Activated naive CD8-positive, alpha-beta T cell treated with anti-CD3 and anti-CD28 coated beads, Interleukin-2, amount 50 U/mL, for 24 hours (primary cell): ENCODE measurements at places on chromosomes 1 and 21.

DNA sequence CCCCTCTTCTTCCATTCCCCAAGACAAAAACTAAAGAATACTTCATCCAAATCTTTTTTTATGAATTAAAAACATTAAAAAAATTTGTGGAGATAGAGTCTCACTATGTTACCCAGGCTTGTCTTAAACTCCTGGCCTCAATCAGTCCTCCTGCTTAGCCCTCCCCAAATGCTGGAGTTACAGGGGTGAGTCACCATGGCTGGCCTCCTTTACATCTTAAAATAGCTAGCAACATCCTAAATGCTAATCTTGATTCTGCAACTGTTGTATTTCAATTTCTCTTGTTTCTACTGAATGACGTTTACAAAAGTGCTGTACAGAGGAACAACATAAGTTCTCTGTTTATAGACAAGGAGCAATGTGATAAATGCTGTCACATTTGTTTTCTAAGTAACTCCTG, 483.5 kb downstream of the ADGRL2 start:
- no peak for DNase-seq

DNA sequence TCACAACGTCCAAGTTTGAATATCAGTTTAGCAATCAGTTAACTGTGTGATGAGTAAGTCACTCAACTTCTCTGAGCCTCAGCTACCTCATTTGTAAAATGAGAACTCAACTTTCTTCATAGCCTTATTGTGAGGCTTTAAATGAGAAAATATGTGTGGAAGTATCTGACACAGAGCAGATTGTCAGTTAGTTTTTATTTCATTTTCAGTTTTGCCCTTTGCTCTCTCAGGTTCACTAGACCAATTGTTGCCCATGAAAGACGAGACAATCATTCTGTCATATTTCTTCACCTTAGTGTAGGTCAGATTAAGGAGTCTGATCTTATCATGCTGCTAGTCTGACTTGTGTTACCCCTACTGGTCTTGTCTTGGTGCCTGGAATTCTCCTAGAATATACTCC, 232.8 kb upstream of the PTBP2 start:
- no peak for DNase-seq

DNA sequence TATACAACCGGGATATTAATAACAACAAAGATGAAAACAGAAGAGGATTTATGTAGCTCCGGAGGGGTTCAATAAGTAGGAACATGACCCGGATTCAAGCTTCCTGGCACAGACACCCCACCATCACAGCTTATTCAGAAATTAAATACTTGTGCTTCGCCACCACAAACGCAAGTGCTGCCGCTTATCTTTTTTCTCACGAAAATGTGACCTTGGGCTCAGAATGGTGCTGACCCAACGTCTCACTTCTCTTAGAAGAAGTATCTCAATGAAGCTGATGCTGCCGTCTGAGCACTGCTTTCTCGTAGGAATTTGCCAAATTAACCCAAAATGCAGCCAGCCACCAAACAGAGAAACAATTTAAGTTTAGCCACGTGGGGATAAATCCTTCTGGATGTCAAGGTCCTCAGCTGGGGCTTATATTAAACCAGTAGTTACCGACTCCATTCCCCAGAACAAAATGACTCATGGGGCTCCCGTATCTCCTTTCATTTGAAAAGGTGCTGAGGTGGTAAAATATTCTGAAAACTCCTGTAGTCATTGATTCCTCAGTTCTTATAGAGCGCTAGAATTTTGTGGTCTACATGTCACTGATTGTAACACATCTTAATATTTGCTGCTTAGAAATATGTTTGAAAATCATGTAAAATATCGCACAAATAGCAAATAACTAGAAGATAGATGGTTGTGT, 466.7 kb downstream of the SMYD3 start:
- no peak for DNase-seq

DNA sequence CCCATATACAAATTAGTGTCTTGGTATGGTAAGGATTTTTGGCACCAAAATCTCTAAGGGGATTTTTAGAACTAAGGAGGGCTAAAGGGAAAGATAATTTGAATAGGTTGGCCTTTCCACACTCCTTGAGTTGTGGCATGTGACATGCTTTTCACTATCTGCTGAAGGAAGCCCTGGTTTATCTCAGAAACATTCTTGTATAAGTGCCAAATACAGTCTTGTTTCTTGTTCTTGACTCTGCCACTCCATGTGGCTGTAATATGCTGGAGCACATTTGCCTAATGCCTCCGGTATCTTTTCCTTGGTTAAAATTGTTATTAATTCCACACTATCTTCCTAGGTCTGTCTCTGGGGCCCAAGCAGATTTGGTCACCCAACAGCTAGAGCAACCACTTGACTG, 457.0 kb downstream of the USP25 start:
- DNase-seq, result no peak

DNA sequence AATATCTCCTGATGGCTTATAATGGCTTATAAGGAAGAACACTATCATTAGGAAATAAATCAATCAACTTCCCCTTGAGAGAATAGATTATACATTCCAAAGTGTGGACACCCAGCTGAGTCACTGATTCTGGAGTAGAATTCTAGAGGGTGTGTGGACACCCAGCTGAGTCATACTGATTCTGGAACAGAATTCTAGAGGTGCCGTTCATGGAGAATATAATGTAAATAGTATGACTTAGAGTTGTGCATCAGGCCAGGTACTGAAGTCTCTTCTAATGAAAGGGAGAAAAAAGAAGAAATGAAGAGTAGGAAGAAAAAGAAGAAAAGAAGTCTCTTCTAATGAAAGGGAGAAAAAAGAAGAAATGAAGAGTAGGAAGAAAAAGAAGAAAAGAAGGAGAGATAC, 2.4 kb upstream of the USP33 start:
- DNase-seq, result no peak

DNA sequence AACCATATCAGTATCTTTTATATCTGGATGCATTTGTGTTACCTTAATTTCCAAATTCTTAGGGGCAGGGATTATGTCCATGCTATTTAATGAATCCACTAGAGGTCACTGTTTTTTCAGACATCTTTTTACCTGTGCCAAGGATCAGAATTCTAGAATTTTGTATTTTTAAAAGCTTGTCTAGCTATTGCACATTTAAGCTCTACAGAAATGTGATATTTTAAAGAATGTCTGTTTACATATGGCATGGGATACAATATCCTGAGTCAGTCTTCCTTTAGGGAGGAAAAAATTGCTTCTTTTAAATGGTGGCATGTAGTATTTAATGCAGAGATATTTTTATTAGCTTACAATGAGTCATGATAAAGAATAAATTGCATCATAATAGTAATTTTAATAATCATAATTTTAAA, 11.3 kb downstream of the RPAP2 start:
- DNase-seq, result no peak

DNA sequence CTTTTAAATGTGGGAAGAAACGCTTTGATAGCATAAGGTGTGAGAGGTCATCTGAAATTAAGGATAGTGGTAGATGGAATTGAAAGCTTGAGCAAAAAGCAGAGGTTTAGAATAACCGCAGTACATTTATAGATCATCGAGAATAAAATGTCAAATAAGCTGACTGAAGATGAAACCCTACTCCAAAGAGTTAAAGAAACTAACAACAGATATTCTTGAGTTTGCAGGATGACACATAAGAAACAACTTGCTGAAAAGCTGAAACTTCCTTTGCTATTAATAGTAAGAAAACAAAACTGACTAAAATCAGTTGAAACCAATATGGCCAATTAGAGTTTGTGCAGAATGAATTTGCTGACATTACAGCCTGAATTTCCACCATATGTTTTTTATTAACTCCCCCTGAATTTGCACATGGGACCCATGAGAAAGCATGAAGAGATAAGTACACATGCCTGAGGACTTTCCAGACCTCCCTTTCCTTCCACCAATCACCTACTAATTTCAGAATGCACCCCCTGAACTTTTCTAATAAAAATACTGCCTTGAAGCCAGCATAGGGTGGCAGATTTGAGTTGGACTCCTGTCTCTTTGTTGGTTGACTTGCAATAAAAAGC, 1.7 kb upstream of the C1orf185 start:
- no peak for DNase-seq

DNA sequence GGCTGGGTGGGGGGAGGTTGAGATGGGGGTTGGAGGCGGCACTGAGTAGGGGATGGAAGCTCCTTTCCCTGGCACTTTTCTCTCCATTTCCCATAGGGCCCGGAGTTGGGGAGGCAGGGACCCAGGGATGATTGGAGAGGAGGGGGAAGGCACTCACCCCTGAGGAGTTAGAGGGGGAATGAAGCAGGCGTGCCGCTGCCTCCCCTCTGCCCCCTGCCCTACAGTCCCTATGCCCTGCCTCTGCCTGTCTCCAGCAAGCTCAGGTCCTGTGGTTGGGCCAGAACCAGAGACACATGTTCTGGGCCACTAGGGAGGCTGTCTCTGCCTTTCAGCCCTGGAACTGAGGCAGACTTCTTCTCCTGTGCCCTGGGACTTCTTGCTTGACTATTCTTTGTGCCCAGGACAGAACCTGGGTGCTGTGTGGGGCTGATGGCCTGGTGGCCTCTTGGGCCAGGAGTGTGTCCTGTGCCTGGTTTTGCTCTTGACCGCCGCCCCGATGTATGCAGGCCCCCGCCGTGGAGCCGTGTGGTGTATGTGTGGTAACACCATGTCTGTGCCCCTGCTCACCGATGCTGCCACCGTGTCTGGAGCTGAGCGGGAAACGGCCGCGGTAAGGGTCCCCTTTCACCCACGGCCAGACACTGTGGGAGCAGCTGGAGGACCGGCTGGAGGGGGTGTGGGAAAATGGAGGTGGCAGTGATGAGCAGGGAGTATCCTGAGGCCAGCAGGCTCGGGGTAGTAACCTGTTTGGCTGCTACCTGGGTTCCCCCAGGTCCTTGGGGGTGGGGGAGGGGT, 1.4 kb downstream of the LYPLA2 start:
- no peak for DNase-seq

- no peak for DNase-seq
Observed at GRCh38 chr1:42825036-42825851, 8.0 kb upstream of the SVBP start.

GRCh38 chr1:223811634-223812101, 34.1 kb downstream of the TP53BP2 start:
- DNase-seq, result no peak

DNA sequence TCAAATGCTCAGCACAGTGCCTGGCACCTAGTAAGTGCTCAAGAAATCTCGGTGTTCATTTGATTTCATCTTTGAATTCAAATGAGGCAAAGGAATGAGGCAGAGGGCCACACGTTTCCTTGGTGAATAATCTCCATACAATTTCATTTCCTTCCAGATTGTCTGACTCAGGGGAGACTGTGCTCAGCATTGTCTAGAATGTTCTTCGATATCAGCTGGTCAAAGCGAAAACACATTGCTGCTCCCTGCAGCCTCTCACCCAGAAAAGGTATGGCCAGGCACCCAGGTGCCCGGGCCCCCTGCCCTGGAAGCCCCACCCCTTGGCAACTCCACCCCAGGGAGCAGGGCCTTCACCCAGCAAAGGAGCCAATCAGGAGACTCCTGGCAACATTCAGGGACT, 55.8 kb downstream of the FBXO2 start:
- DNase-seq, result no peak

GRCh38 chr1:180851995-180852887, 60.5 kb upstream of the KIAA1614 start:
- DNase-seq, result no peak

DNA sequence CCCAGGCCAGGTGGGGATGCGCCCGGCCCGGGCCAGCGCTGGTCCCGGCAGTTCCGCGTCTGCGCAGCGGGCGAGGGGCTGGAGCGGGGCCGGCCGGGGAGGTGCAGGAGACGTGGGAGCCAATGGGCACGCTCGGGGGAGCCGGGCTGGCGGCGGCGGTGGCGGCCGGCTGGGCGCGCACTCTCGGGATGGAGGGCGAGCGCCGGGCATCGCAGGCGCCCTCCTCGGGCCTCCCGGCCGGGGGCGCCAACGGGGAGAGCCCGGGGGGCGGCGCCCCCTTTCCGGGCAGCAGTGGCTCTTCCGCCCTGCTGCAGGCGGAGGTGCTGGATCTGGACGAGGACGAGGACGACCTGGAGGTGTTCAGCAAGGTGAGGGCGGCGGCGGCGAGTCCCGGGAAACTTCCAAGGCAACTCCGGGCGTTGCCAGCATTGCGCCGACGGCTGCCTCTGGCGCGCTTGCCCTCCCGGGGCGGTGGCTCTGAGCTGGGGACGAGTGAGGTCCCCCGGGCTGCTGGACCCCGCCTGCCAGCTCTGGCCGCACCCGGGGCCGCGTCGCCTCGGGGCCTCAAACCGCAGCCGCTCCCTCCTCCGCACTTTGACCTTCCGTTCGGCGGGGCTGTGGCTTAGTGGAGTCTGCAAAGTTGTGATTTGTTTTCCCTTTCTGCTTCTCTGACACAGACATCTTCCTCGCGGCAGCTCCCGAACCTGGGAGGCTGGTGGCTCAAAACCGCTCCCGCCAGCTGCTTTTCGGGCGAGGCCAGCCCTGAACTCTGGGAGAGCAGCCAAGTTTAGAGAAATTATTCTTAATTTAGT, at the start of gene SNX7:
Gene SNX7 (plus strand): TSS at position 178 of the 812 bp plus-strand sequence. CDS start 11 bp downstream, at position 189.
- peak; percentile 8 for DNase-seq

GRCh38 chr1:193404236-193404635, 217.8 kb upstream of the B3GALT2 start:
- DNase-seq, result no peak

- no peak for DNase-seq
Observed at GRCh38 chr1:94094469-94095111, 26.4 kb downstream of the ABCA4 start.

GRCh38 chr1:87644579-87645190, 316.0 kb downstream of the LMO4 start:
- no peak for DNase-seq

- no peak for DNase-seq
Observed at GRCh38 chr1:119323216-119323982, 45.2 kb upstream of the HAO2 start.

DNA sequence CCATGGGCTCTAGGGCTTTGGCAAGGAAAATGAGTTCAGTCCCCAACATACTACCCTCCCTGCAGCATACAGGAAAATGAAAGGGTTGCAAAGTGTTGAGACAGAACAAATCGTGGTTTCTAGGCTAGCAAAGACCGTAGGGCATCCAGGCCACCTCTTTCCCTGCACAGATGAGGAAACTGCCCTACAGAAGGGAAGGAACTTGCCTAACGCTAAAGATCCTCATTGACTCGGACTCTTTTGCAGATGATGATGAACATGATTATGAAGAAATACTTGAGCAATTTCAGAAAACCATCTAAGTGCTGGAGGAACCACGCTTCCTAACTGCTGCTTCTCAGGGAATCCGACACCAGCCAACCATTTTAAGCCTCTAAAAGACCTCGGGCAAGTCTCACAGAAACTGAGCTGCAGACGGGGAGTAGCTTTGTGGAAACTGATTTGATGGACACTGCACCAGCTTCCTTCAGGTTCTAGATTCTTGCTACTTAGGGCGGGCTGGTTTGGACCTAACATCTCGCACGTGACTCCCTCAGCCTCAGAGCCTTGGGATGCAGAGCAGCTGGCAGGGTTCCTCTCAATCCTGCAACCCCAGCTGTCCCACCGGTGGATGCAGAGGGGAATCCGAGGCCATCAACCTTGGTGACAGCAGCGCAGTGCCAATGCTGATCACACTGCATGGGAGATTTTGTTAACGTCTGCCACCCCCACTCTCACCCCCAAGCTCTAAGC, 13.4 kb downstream of the THEMIS2 start:
- DNase-seq, result no peak
